ENCODE measurements at places on chromosomes 4 and X.

- no peak for DNase-seq
Observed at GRCh38 chrX:72142794-72143608, 11.3 kb upstream of the RTL5 start.

GRCh38 chr4:8730681-8731080, 138.1 kb downstream of the CPZ start:
- DNase-seq: no peak

GRCh38 chrX:72029483-72030411, 102.0 kb downstream of the RTL5 start:
- no peak for DNase-seq

GRCh38 chrX:21968333-21968732, 27.8 kb downstream of the SMS start:
- DNase-seq: no peak

DNA sequence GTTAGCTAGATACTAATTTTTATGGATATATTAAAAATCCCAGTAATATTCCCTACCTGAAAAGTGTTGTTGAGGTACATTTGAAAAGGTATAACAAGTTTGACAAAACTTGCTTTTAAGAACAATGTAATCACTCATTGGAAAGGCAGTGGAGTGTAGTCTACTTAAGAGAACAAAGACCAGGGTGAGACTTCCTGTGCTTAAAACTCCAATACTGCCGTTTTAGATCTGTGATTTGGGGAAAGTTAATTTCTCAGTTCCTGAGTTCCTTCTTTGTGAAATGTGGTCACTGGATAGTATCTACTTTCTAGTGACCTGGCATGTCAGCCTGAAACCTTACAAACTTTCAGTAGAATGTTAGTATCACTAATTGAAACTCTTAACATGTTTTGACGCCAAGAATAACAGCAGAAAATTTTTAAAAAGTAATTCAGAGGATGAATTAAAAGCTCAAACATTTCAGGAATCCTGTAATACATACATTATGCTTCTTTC, 56.8 kb downstream of the PCDH7 start:
- DNase-seq: no peak

- DNase-seq: no peak
Observed at GRCh38 chr4:25367004-25367621, 9.9 kb upstream of the ANAPC4 start.

DNA sequence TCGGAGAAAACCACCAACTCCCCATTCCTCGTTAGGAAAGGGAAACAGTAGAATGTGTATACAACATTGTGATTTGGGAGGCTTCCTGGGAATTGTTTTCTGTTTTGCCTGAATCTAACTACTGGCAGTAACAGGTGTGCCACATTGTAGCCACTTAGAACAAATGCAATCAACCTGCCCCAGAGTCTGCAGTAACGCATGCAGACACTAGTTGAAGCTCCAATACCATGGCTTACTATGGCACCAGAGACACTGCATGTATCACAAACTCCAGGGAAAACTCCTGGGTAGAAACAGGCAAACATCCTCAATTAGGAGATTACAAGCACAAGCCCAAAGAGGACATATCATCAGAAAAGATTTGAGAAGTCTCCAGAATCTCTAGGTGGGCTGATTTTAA, 154.2 kb upstream of the NEIL3 start:
- no peak for DNase-seq

DNA sequence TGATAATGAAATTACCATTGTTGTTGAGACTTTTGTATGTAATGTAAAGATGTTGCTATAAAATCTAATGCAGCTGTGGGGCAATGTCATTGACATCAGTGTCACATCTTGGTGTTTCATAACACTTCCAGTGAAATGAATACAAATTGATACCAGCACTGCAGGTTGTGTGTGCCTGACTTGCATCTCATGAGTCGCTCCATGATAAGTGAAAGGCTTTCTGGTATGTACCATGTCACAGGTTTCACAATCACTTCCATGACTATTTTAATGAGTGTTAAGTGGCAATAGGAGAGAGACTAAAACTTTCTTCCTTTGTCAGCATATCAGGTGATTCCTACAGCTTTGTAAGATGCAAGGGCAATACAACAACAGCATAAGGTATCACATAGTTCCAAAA, 94.4 kb downstream of the ABCB7 start:
- DNase-seq: no peak

DNA sequence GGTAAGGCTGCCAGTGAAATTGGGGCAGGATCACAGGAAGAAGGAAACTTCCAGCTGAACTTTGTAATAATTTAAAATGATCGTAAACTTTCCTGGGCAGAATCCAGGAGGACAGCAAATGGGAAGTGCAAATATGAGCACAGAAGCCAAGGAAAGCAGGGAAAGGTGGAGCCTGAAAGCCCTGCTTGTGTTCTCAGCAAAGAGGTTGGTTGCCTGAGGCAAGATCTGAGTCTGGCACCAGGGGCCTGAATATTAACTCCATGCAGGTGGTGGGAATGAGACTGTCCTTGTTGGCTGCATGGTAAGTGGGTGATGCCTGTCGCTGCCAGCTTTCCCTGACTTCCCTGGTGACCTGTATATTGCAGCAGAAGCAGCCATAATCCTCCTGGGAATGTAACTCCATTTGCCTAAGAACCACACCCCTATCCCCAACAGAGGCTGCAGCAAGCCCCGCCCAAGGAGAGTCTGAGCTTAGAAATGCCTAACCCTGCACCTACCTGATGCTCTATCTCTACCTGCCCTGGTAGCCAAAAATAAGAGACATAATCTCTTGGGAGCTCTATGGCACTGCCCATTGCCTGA, 132.0 kb upstream of the HDX start:
- DNase-seq: no peak

- no peak for DNase-seq
Observed at GRCh38 chr4:24781999-24782745, 13.2 kb upstream of the SOD3 start.

DNA sequence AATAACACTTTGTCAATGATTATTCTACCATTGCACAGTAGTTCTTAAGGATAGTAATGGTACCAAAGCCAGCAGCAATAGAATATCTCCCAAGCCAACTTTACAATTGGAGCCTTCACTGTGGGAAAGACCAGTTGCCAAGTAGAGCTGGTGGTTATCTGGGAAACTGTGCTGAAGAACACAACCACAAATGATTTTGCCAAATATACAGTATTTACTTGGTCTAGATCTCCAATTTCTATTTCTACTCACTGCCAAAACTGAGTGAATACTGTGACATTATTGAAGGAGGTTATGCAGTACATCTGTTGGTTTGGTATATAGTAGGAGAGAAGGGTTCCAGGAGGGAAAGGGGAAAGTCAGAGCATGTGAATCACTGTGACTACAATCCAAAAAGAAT, 3.8 kb downstream of the TET2 start:
- no peak for DNase-seq

DNA sequence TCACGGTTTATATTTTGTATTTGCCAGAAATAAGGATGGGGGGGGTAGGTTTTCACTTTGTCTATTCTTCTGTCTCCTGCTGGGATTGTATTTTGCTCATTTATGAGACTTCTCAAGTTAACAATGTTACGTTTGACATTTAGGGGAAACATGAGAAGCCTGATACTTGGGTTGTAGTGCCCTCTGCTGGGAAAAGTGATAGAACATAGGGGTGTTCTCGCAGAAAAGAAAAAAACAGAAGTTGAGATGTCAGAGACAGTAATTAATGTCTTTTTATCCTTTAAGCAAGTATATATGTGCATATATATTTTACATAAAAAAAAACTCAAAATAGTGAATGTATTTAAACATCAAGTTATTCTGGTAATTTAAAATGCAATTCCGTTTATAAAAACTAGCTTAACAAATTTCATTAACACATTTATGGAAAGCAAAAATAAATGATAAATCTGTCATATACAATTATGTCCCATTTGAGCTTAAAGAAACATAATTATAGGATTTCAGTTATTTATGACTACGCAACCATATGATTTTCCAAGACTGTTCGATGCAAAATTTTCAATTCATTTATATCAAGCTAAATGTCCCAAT, 46.0 kb upstream of the TMPRSS11F start:
- DNase-seq: no peak

DNA sequence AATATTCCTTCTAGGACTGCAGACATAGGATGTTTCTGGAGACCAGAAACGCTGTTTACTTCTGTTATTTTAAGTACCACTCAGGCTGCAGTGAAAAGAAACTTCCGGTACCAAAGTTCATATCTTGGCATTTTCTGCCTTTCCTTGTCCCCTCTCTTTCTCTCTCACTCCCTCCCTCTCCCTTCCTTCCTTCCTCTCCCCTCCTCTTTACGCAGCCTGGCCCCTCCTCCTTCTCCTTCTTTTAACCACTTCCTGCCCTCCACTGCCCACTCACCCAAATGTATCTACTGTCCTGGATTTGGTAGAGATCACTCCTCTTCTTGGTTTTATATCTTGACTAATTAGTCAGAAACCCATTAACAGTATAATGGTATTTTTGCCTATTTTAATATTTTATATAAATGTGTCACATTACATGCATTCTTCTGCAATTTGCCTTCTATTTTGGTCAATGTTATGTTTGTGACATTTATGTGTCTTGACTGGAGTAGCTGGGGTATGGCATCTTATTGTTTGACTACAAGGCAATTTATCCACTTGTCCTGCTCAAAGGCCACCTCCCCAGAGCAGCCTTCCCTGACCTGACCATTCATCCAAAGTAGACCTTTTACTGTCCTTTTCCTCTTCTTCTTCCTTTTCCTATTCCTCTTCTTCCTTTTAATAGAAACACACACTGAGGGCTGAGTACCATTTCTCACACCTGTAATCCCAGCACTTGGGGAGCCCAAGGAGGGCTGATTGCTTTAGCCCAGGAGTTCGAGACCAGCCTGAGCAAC, 56.9 kb downstream of the BCOR start:
- no peak for DNase-seq

DNA sequence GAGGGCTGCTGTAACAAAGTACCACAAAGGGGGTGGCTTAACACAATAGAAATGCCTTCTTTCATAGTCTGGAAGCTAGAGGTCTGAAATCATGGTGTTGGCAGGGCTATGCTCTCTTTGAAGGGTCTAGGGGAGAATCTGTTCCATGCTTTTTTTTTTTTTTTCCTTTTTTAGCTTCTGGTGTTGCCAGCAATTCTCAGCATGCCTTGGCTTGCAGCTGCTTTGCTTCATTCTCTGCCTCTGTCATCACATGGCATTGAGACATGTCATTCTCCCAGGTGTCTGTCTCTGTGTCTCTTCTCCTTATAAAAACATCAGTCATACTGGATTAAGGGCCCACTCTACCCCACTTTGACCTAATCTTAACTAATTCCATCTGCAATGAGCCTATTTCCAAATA, 78.6 kb upstream of the BOD1L1 start:
- no peak for DNase-seq

- no peak for DNase-seq
Observed at GRCh38 chrX:133681421-133681820, 266.1 kb upstream of the GPC4 start.

DNA sequence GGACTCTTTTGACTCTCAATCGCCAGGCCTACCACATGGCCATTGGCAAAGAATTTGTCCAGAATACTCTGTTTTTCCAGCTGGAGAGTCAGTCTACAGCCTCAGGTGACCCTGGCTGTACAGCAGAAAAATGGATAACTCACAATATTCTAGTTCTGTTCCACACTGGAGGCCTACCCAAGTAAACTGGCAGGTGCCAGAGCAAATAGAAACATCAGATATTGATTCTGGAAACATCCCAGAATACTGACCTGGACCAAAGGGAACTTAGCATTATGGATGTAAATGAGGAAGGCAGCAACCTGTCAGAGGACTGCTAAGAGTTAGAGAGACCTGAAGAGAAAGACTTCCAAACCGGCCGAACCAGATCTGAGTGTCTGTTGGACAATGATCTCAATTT, 147.9 kb upstream of the SMAD1 start:
- no peak for DNase-seq

DNA sequence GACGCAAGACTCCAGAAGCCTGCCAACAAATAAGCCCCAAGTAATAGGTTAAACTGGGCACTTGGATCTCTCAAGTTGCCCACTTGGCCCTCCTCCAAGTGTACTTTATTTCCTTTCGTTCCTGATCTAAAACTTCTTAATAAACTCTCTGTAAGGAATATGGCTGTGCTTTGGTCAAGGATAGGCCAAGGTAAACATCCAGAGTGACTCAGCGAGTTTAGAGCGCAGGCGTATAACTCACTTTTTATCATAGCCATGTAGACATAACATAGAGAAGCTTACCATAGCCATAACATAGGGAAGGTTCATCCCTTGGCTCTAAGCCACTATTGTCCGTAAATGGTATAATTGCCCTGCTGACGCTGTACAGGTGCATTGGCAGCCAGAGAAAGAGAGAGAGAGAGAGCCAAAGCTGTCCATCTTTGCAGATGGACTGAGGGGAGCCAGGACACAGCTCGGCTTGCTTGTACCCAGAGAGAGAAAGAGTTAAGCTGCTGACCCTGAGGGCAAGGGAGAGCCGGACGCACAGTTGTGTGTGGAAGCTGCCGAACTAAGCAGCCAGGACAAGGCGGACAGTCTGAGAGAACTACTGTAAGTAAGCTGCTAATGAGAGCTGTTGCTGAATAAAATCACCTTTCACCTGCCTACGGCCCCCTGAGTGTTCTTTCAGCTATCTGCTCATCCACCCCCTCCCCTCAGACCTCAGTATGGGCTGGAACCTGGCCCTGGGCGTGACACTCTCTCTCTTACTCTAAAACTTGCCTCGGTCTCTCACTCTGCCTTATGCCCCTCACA, 1.8 kb downstream of the TLR1 start:
- no peak for DNase-seq

DNA sequence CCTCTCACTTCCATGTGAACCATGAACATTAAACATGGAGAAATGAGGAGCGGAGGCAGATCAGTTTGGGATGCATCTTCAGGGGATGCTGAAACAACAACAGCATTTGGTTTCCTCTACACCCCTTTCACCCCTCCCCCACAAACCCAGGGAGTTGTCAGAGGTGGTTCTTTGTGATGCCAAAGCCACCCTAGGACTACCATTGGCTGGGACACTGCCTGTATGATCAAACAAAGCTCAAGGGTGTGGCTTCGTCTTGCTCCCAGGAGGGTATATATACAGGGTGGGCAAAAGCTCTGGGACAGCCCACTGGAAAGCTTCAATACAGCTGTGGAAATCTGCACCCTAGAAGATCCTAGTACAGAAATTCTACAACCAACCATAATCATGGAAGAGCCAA, at the start of gene SPANXN4:
Gene SPANXN4, plus strand, starts transcription at position 301 of the 400 bp plus-strand sequence. Its CDS starts 87 bp downstream, at position 388.
- DNase-seq: no peak

Data from anterior cingulate cortex (tissue), 58 donors.